ENCODE measurements at places on chromosomes 5 and 9.
A peak's percentile ranks its signal among the peaks of the same experiment; 100 is the strongest.

DNA sequence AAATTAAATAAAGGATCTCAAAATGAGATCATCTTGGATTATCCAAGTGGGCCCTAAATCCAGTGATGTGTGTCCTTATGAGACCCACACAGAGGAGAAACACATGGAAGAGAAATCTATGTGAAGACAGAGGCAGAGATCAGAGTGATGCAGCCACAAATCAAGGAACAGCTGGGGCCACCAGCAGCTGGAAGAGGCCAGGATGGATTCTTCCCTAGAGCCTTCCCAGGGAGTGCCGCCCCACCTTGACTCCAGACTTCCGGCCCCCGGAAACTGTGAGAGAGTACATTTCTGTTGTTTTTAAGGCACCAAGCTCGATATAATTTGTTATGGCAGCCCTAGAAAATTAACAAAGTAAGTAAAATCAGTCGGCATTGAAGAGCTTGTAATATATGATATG, 286.9 kb downstream of the FBXL7 start:
- no peak for DNase-seq

GRCh38 chr5:53713978-53714666, 153.7 kb downstream of the NDUFS4 start:
- peak; percentile 17 for DNase-seq

DNA sequence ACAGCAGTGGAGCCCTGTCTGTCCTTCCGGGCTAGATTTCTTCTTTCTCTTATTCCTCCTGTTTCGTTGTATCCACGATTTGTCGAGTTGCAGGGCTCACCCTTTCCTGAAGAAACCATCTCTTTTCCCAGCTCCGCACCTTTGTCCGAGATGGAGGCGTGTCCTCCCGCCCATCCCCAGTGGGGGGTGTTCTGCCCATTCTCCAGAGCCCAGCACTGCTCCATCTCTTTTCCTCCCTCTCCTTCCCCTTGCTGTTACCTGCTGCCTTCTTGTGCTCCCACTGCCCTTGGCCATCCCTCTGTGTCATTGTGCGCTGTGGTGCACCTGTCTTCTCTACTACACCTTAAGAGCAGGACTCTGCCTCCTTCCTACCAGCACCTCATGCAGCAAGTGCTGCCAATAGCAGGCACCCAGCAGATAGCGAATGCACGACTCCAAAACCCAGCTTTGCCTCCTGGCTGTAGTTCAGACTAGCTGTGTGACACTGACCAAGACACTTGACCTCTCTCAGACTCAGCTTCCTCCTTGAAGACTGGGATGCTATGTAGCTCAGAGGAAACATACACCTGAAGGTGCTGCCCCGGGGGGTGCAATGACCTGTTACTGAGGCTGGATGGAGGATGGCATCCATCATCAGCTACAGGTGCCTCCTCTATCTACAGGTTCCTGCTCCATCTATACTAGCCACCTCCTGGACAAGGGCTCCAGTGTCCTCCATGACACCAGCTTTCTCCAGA, 8.9 kb downstream of the OR13J1 start:
- DNase-seq = no peak

DNA sequence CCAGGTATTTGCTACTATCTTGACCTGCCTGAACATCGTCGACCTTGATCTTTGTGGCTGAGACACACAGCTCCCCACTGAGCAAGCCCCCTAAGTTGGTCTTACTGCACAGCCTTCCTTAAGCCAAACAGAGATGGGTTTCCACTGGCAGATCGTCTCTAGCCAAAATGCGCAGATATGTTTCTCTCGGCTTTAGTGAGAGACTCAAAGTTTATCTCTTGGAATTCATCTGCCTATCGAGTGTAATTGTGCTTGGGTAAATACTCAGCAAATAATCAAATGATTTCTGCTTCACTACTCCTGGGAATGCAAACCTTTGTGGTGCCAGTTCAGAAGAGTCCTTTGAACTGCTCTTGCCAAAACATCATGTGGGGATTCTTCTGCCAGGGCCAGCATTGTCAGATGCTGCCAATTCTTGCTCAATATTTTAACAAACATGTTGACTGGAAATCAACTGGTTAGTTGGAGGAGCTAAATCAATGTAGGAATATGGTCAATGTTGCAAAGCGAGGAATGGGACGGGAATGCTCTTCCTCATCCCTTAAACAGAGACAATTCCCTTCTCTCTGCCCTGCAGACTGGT, 141.2 kb upstream of the SLC28A3 start:
- no peak for DNase-seq

DNA sequence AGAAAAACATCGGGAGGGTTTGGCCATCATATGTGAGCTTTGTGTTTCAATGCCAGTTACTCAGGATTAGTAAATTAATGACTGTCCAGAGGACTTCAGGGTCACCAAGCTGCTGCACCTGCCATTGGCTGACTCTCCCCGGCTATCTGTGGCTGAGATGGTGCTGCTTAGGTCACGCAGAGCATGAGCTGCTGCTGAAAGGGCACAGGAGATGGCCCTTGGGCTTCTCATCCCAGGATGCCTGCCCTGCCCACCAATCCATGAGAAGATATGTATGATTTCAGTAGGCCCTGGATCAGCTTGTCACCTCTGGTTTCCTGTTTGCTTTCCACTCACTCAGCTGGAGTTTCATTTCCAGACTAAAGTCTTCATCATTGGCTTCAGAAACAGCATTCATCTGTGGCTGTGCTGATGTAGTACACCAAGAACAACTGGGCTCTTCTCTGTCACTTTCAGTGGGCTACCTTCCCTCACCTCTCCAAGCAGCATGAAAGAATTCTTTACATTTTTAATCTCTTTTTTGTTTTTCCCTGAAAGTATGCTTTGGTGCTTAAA, 2.4 kb upstream of the CATSPER3 start:
- peak; percentile 3 for DNase-seq

DNA sequence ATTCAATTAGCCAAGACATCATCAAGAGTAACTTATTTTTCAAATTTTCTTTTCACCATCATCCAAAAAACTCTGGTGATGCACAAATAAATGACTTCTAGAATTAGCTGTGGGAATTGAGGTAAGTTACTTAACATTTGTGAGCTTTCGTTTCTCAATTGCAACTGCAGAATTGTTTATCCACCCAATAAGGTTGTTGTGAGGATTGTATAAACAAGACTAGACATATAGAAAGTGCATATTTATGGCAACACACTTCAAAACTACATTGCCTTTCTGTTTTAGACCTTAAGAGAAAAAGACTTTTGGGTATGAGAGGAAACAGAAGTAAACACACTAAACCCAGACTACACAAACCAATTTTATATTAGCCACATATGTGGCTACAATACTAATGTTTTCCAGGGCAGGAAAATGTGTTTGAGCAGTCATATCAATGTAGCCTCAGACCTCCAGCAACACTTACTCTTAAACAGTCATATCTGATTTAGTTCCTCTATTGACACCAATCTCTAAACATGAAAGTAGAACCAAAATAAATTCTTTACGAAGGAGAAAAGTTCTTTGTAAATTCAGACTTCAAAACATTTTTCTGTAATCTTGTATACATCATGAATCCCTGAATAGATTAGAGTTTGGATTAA, 488.0 kb upstream of the CYLC2 start:
- DNase-seq = no peak

GRCh38 chr5:172973931-172974330, 9.6 kb upstream of the ATP6V0E1 start:
- DNase-seq = no peak

DNA sequence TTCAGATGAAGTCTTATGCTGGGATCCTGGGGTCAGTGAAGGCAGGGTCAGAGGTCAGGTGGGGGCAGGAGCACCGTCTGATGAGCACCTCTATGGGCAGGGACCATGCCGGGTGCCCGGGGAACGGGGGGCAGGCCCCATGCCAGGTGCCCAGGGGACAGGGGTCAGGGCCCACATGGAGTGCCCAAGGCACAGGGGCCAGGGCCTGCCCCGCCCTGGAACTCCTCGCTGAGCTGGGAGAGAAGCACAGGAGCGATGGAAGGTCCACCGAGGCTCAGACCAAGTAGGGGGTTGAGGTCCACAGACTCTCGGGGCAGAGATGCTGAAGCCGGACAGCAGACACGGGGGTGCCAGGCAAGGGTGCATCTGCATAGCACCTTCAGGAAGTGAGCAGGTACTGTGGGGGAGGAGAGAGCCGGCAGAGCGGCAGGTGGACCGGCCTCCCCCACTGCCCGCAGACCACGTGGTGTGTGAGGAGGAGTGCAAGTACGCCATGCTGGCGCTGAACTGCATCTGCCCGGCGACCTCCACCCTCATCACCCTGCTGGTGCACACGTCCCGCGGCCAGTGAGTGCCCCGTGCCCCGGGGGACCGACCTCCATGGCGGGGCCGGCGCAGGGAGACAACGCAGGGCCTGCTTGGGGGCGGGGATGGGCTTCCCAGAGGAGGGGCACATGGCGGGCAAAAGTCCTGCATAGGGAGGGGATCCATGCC, 67.7 kb downstream of the KCNT1 start:
- peak; percentile 47 for DNase-seq

DNA sequence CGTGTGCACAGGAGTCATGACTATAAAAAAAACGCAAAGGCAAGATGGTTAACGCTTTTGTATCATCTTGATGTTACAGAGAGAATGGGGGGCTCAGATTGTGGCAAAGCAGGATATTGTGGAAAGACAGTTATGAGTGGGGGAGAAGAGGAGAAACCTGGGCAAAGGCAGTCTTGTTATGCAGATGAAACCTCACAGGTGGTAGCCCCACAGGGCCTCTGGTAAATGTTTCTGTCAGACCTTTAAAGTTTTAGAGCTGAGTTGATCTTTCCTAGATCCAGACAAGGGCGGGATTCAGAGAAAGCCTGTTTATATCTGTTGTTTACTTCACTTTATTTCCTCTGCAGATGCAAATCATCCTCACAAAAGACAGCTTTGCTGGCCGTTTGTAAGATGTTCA, 55.2 kb downstream of the C9orf85 start:
- no peak for DNase-seq

DNA sequence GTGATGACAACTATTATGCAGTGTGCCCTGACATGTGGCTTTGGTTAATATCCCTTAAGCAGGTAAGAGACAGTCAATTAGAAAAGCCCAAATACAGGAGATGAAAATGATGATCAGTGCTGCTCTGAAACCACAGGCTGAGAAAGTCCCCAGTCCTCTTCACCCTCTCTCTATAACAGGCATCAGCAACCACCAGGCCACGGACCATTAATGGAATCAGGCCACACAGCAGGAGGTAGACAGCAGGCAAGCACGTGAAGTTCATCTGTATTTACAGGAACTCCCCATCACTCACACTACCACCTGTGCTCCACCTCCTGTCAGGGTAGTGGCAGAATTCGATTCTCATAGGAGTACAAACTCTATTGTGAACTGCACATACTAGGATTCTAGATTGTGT, 591.6 kb upstream of the CYLC2 start:
- no peak for DNase-seq

DNA sequence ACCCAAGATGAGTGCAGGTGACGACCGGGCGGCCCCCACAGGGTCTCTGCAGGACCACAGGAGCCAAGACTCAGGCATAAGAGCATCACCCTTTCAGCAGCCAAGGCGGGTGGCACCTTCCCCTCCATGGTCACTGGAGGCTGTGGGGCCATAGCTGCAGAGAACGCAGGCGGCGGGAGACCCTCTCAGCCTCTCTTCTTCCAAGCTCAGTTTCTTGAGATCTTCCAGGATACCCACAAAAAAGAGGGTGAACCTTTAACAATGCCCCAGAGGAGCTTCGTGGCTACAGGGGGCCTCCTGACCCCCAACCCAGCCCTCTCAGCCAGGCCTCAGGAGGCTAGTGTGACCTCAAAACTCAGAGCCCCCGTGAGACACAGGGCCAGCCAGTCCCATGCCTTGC, 5.8 kb upstream of the TBC1D9B start:
- DNase-seq = no peak

GRCh38 chr5:67123819-67124218, 72.8 kb downstream of the CD180 start:
- DNase-seq = no peak

- DNase-seq = no peak
These were observed 1.9 kb downstream of the ROR2 start for GRCh38 chr9:91948101-91948596.

- DNase-seq = no peak
These were observed 10.4 kb upstream of the BTF3 start for GRCh38 chr5:73487815-73488214.

DNA sequence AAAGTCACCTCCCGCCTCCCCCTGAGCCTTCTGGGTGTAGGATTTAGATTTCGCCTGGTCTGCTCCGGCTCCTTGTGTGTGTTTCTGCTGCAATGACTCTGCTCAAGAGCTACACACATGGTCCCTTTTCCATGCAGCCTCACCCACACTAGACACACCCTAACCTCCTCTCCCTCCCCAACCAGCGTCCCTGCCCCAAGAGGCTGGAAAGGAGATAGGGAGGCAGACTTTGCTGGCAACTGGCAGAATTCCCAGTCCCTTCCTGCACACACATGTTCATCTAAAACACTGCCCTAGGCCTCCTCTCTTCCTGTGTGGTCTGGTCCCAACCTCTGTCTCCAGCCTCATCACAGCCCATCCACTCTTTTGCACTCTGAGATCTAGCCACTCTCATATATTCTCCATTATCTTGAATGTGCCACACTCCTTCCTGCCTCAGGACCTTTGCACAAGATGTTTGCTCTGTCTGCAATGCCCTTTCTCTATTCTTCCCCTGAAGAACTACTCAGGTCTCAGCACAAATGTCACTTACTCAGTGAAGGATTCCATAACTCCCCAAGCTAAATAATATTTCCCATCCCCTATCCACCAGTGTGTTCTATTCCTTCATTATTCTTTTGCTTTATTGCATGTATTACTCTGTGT, 253.8 kb downstream of the CDK5RAP2 start:
- DNase-seq = no peak

DNA sequence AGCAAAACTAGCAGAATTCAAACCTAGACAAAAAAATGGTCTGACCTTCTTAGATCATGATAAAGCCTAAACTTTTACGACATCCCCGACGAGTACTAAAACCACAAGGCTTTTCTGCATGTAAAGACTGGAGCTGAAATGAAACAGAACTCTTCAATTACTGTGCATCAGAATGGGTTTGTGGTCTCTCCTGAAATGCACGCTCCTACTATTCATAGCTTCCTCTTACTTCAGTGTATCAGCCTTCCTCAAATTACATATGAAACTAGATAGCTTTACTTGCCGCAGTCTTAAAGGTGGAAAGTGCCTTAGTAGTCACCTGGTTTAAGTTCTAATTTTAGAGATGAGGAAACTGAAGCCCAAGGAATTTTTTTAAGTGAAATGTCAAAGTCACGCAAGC, 24.6 kb upstream of the MED10 start:
- DNase-seq = no peak

- no peak for DNase-seq
These were observed 172.8 kb upstream of the PLCXD3 start for GRCh38 chr5:41683181-41683580.

- DNase-seq = no peak
These were observed 64.5 kb upstream of the ERBIN start for GRCh38 chr5:65861830-65862241.

DNA sequence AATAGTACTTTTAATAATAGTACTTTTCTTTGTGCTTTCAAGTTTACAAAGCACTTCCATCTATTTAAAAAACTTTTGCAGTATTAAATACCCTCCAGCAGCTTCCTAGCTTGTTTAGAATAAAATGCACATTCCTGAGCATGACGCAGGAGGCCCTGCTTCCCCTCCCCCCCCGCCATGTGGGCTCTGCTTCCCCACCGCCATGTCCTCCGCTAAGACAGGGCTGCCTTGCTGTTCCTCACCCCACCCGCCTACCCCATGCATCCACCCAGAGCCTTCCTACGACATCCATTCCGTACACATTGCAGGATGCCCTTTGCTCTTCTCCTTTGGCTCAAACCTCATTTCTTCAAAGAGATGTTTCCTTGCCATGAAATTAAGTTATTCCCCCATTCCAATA, 205.9 kb upstream of the MSX2 start:
- DNase-seq = no peak

- no peak for DNase-seq
These were observed 311.9 kb upstream of the TRPC7 start for GRCh38 chr5:136677217-136677616.
